Large intestine (tissue), 12 donors: ENCODE measurements at places on chromosomes 7 and 10. TPM values are rescaled to one million over a fixed set of nuclear protein-coding genes. Genes with fewer than 3 reads are reported as not detected.

GRCh38 chr7:153398789-153399553 is 639.4 kb downstream of the ACTR3B start:
- DNase-seq = no peak
- no peaks in the 10 kb centered on the region for H3K27me3 ChIP-seq
- H3K4me1 ChIP-seq = no peaks in the 10 kb centered on the region
- H3K27ac ChIP-seq = no peak overlapping the region
- no peaks in the 10 kb centered on the region for H3K36me3 ChIP-seq
- no peak overlapping the region for H3K4me3 ChIP-seq

Gene HTR5A
- 0.03 TPM for polyA plus RNA-seq

Gene AMZ1
- polyA plus RNA-seq = 0.34 TPM

DNA sequence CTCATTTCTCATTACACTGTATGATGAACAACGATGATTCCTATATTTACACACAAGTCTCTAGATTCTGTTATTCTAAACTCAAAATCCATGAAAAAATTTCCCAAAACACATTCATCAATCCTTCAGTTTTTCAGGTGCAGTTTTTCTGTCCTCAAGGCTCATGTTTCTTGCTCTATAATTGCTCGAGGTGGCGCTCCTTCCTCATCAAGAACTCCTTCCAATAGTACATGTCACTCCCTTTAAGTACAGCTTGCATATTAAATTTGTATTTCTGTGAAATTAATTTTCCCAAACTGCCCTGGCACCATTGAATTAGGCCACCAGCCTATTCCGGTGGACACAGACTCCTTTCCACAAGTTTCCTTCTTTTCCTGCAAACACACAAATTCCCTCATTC is 188.7 kb upstream of the MINDY3 start:
- no peaks in the 10 kb centered on the region for H3K4me1 ChIP-seq
- no peaks in the 10 kb centered on the region for H3K27me3 ChIP-seq
- H3K4me3 ChIP-seq = no peak overlapping the region

GRCh38 chr10:30176182-30176581 is 116.8 kb upstream of the JCAD start:
- H3K36me3 ChIP-seq = no peaks in the 10 kb centered on the region
- H3K27me3 ChIP-seq = no peaks in the 10 kb centered on the region
- H3K4me1 ChIP-seq = no peaks in the 10 kb centered on the region

GRCh38 chr7:143223784-143224183 is 1.9 kb downstream of the TAS2R40 start:
- no peaks in the 10 kb centered on the region for H3K36me3 ChIP-seq
- H3K4me1 ChIP-seq = no peaks in the 10 kb centered on the region
- peaks cover 3% of the 10 kb centered on the region for H3K27me3 ChIP-seq
- no peak for DNase-seq
- no peak overlapping the region for H3K27ac ChIP-seq

GRCh38 chr7:146176860-146177259 is 60.3 kb downstream of the CNTNAP2 start:
- no peaks in the 10 kb centered on the region for H3K4me1 ChIP-seq
- DNase-seq = no peak
- H3K36me3 ChIP-seq = no peaks in the 10 kb centered on the region
- H3K4me3 ChIP-seq = no peak overlapping the region
- no peak overlapping the region for H3K27ac ChIP-seq
- no peaks in the 10 kb centered on the region for H3K27me3 ChIP-seq

DNA sequence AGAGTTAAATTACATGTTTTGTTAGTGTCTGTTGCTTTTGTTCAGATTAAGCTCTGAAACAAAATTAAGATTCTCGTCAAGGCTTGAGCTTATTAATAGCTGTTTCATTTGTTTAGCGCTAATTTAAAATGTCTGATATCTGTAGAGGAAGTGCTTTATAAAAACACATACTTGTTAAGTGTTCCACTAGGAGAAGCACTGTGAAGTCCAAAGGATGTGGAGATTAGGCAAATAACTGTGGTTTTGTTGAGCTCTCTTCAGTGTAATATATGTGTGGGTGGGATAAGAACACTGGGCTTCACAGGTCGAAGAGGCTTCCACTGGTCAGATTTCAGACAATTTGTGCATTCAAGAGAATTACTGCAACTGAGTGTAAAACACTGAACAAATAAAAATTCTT is 242.0 kb downstream of the AUTS2 start:
- no peak overlapping the region for H3K4me3 ChIP-seq
- no peaks in the 10 kb centered on the region for H3K36me3 ChIP-seq
- no peak overlapping the region for H3K27ac ChIP-seq
- H3K27me3 ChIP-seq = no peaks in the 10 kb centered on the region

DNA sequence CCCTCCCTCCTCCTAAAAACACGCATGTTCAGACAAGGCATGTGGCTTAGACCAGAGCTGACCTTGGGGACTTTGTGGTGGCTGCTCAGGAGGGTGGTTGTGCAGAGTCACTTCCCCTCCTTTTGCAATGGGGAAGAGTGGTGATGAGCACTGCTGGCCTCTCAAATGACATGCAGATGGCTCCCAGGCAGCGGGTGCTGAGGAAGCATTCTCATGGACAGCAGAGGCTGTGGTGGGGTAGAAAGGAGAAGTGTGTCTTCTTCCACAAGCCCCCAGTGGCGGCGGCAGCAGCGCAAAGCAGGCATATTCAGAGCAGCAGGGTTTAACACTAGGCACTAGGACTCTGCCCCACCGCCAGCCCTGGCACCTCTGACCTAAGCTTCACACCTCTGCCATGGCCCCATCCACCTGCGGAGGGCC is 105.9 kb upstream of the ANLN start:
- no peaks in the 10 kb centered on the region for H3K27me3 ChIP-seq
- H3K27ac ChIP-seq = no peak overlapping the region
- peaks cover 5% of the 10 kb centered on the region for H3K36me3 ChIP-seq

DNA sequence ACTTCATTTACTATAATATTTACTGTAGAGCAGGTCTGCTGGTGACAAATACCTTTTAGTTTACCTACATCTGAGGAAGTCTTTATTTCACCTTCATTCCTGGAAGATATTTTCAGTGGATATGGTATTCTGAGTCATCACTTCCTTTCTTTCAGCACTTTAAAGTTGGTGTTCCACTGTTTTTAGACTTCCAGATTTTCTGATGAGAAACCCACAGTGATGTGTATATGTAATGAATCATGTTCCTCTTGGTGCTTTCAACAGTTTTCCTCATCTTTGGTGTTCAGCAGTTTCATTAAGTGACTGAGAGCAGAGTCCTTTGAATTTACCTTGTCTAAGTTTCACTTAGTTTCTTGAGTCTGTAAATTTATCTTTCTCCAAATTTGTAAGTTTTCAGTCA is 36.4 kb downstream of the COPG2 start:
- no peaks in the 10 kb centered on the region for H3K27me3 ChIP-seq
- no peak overlapping the region for H3K27ac ChIP-seq
- H3K4me1 ChIP-seq = no peaks in the 10 kb centered on the region
- H3K4me3 ChIP-seq = no peak overlapping the region
- no peak for DNase-seq

DNA sequence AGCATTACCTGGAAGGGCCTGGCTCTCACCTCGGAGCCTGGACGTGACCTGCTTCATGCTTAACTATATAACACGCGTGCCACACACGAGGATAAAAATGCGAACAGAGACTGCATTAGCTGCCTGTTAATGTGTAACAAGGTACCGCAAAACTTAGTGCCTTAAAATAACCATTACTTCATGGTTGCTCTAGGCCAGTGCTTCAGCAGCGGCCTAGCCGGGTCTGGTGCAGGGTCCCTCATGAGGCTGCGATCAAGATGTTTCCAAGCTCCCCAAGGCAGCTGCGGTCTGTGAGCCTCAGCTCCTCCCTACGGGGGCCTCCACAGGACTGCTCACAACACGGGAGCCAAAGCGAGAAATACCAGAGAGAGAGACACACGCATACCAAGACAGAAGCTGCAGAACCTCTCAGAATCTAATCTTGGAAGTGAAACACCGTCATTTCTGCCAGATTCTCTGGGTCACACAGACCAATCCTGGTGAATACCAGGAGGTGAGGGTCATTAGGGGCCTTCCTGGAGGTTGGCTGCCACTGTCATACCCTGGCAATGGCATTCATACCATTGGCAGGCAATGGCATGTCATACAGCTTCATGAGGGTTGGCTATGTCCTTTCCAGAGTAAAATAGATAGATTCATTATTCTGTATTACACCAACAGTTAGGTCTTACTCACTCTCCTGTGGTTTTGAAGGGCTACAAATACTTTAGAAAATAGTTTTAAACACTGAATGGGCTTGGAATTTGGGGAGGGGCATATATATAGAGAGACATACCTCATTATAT is 94.5 kb downstream of the HIPK2 start:
- no peak overlapping the region for H3K4me3 ChIP-seq
- H3K27ac ChIP-seq = peak overlapping the region; percentile 26
- H3K4me1 ChIP-seq = peaks cover 10% of the 10 kb centered on the region
